ENCODE measurements at places on chromosomes 1 and 21. TPM values are rescaled to one million over a fixed set of nuclear protein-coding genes. Genes with fewer than 3 reads are reported as not detected.
A peak's percentile ranks its signal among the peaks of the same experiment; 100 is the strongest.

DNA sequence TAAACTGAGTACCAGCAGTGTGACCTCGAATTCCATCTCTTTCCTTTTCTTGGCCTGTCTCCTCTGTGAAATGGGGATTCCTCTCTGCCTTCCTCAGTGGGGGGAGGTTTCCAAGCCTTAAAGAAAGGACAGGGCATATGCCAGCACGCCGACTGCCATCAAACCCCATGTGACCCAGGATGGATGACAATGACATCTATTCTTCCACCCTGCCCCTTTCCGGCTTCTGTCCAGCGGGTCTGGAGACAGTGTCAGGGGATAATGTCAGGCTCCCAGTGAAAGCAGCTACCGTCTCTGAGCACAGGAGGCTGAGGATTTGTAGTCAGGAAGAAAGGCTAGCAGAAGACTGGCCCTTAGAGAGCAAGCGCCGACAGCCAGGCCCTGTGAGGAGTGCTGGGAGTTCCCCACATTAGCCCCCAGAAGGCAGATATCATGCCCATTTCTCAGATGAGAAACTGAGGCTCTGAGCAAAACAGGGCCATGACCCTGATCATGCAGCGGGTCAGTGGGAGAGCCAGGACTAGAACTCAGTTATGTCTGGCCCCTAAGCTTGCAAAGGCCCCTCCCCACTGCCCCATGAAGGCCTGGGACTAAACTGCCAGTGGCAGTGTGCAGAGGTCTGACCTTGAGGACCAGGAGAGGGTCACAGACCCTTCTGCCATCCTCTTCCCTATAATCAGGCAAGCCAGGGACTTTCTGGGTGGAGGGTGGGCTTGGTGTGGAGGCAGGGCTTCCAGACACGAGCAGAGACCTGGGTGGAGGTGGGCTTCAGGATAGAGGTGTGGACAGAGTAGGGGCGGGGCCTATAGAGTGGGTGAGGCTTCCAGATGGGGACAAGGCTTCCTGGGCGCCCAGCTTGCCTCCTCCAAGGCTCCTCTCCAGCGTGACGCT, 30.1 kb downstream of the CDCA8 start:
- DNase-seq, result no peak

DNA sequence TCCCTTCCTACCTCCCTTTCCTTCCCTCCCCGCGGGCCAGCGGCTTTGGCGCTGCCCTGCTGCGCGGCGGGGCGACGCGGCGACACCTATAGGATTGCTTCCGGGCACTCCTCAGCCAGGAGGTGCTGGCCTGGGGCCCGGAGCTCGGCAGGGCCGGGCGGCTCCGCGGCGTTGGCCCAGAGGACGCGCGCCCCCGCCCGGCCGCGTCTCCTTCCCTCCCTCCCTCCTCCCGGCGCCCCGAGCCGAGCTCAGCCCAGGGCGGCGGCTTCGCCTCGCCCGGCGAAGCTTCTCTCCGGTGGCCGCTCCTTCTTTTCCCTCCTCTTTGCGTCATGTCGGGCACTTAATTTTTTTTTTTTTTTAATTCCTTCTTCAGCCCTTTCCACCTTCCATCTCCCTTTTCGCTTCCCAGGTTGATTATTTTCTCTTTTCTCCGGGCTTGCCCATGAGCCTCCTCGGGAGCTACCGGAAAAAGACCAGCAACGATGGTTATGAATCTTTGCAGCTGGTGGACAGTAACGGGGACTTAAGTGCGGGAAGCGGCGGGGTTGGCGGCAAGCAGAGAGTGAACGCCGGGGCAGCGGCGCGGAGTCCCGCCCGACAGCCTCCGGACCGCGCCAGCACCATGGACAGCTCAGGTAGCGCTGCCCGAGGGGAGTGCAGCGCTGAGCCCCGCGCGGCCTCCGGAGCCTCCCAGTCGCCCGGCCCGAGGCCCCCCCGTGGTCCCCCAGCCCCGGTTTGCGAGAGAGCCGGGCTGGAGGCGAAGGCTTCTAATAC, at the start of gene DNAJC6:
TSS of gene DNAJC6 (plus strand) at position 240 of the 774 bp plus-strand sequence. CDS start at position 443, 203 bp downstream.
- DNase-seq, result peak; percentile 16

DNA sequence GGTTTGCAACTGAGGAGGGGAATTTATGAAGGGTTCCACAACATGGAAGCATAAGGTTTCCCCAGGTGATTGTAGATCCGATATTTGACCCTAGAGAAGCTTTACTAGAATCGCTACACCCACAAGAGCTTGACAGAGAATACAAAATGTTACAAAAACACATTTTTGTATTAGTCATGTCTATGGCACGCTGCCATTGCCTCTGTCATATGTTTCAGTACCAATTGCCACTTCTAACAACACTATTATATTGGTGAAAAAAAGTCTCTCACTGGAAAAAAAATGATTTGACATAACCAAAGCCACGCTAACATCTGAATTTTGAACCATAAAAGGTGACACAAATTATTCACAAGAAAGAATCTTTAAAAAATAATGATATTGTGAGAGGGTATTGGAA, 214.5 kb downstream of the KCNT2 start:
- DNase-seq, result peak; percentile 5

- no peak for DNase-seq
Observed at GRCh38 chr1:47978486-47978885, 18.7 kb downstream of the TRABD2B start.

DNA sequence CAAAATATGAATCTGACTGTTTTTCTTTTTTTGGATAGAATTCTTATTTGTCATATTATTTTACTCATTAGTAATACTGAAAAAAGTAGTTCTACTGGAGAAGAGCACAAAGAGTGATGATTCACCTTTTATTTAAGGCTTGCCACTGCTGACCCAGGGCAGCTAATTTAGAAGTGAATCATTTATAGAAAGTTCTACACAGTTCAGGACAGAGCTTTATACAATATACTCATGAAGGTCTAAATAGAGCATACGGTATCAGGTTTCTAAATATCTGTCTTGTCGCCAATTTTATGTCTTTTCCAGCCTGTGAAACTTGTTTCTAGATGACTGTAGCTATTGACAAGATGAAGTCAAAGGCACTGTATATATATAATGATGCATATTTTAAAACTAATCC, 25.0 kb downstream of the GIPC2 start:
- peak; percentile 75 for DNase-seq

DNA sequence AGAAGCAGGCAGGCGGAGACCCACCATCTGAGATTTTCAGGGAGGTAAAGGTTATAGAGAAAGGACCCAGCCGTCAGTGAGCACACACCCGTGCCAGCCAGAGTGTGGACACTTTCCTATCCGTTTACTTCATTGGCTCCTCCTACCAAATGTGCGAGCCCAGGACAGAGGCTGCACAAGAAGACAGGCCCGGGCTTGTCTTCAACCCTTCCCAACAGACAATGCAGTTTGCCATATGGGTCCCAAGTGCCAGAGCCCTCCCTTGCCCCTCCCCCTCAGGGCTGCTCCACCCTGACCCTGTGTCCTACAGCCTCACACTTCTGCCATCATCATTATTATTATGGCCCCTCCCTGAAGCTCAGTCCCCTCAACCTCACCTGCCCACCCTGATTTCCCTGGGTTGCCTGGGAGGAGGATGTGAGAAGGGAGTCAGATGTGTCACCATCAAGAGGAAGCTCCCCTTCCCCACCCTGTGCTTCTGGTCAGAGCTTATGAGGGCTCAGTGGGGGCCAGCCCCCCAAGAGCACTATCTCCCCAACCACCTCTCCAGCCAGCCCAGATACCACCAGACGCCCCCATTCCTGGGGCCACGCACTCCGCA, 9.4 kb downstream of the LAPTM5 start:
- peak; percentile 75 for DNase-seq

DNA sequence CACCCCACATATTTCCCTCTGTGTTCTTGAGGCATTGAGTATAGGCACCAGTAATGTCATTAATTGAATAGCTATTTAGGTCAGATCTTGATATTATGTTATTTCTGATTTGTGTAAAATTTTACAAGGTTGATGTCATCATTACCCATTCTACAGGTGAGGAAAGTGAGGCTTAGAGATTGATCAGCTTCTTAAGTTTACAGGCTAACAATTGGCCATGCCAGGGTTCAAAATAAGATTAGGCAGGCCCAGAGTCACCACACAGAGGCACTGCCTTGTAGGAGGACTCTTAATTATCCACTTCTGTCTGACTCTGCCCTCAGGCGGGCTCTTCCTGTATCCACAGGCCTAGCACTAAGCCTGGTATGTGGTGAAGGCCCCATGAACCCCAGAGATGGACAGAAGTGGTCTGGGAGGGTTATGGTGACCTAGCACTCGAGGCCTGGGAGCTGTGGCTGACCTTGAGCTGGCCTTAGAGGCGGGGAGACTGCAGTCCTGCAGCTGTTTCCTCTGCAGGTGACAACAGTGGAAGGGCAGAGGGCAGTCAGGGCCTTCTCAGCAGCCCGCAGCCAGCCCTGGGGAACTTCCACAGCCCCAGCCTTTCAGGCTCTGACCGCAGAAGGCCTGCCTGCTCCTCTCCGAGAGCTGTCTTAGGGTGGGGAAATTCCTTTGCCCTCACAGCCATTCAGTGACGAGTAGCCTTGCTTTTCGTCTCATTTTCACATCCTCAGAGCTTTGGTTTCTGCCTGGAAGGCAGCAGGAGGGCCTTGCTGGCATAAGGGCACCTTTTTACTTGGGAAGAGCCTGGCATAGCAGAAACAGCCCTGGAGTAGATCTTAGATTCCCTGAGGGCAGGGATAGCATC, 12.2 kb downstream of the ZDHHC18 start:
- DNase-seq, result peak; percentile 21

LCE1D gene
- 0.44 TPM for total RNA-seq

SYCP1 gene
- total RNA-seq, result not detected

CD1C gene
- not detected for total RNA-seq

FASLG gene
- not detected for total RNA-seq
